ENCODE measurements at places on chromosomes 11 and 22.

DNA sequence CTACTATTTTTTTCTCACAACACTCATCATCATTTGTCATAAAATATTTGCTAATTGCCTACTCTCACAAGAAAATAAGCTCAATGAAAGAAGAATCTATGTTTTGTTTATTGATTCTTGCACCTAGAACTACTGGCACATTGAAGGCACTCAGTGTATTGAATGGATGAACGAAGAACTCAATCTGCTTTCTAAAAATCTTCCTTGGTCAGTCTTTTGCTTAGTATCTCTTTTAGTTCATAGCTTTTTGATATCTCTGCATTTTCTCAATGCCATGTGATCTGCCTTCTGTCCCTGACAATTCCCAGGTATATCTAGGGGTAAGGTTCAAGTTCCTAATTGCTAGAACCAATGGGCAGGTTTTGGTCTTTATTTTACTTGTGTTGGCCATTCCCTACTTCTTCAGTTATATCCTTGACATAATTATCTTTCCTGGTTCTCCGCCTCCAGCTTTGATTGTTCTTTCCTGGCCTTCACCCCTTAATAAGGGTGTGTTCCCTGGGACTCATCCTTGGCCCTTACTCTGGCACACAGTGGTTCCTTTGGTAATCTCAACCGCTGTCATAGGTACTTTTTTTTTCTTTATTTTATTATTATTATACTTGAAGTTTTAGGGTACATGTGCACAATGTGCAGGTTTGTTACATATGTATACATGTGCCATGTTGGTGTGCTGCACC, 96.4 kb downstream of the CCDC83 start:
- no peak for DNase-seq

GRCh38 chr11:65102142-65103095, 6.4 kb downstream of the VPS51 start:
- DNase-seq, result no peak

- DNase-seq, result no peak
These were observed 89.7 kb upstream of the CLPB start for GRCh38 chr11:72523991-72524390.

DNA sequence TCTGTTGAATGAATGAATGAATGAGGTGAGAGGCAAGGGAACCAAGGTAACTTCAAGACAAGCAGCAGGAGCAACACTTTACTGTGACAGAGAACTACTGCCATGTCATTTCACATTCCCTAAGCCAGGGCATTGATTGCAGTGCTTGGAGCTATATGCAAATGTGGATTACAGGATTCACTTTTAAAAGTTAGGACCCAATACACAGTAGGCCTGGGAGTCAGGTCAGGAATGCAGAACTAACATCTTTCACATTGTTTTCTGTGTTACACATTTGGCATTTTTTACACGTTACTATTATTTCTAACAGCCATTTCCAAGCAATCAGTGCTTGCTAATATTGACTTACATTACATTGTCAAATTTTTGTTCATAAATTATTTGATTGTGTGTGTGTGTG, 26.2 kb upstream of the ME3 start:
- DNase-seq, result no peak

- no peak for DNase-seq
These were observed 13.2 kb downstream of the SIK3 start for GRCh38 chr11:117084992-117085391.
